Activated naive CD4-positive, alpha-beta T cell treated with anti-CD3 and anti-CD28 coated beads, Interleukin-2, amount 50 U/mL, for 72 hours (primary cell): ENCODE measurements at places on chromosomes 1 and 21. TPM values are rescaled to one million over a fixed set of nuclear protein-coding genes. Genes with fewer than 3 reads are reported as not detected.

GRCh38 chr1:221635305-221635704, 106.6 kb downstream of the DUSP10 start:
- no peak for DNase-seq

RAP1GAP gene
- 2.1 TPM for total RNA-seq

GRCh38 chr1:81408419-81408818, 392.3 kb upstream of the ADGRL2 start:
- DNase-seq, result no peak

DNA sequence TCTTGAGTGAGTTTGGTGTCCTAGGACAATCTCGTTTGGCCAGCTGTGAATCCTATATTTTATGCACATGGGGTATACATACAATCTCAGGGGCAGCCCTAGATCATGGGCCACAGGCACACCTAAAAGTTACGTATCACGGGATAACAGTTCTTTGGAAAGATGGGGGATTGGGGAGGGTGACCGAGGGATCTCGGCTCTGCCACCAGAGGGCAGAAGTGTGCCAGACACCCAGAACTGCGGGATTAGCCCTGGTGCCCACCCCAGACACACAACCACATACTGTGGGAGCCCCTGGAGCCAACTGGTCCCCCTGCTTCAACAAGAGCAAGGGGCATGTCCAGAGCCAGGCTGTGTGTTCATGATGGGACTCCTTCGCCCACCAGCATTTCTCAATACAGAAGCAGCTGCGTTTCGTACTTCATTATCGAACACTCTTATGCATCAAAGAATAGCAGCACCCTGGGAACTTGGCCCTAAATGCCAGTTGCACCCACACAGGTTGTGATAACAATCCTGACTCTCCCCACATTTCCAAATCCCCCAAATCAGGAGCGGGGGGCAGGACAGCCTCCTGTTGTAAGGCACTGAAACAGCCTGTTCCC, 37.4 kb downstream of the TMCO4 start:
- DNase-seq, result peak; percentile 51

- DNase-seq, result no peak
Measured at GRCh38 chr1:58627221-58627620, 50.2 kb upstream of the TACSTD2 start.

- DNase-seq, result no peak
Measured at GRCh38 chr1:27217401-27217800, 17.0 kb upstream of the WDTC1 start.

DNA sequence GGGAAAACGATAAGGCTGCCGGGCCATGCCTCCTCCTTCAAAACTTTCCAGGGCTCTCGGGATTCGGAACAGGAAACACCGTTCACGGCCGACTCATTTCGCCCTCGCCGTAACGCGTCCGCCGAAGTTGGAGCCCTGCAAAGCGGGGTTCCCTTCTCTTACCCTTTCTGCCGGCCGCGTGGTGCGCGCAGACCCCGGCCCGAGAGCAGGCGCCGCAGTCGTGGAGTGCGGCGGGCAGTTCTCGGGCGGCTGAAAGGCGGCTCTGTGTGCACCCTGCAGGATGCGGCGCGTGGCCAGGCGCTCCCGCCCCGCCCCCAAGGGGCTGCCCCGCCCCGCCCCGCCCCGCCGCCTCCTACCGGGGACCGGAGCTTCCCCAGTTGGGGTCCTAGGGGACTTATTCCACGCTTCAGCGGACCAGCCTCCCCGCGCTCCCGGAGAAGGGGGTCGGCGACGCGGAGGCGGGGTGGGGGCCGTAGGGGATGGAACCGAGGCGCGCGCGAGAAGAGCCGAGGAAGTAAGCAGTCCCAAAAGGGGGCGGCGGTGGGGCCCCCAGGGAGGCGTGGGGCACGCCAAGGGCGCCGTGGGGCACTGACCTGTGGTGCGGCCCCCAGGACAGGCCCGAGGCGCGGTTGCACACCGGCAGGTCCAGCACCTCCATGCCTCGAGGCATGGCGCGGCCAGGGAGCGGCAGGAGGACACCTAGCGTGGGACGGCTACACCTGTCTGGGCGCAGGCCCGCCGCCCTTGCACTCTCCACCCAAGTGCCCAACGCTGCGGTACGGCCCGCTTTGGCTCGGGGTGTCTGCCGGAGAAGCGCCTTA, at the start of gene MCOLN2:
Gene MCOLN2, minus strand, starts transcription at position 268 of the 821 bp plus-strand sequence. Its CDS starts 241 bp downstream, at position 27.
- DNase-seq, result peak; percentile 53

NOTCH2 gene
- total RNA-seq, result 42.6 TPM

CR1L gene
- 1.4 TPM for total RNA-seq

GRCh38 chr1:108858230-108858950, 1.5 kb upstream of the AKNAD1 start:
- DNase-seq, result no peak

FMO5 gene
- total RNA-seq, result 0.45 TPM

GRCh38 chr1:11738783-11739182, 2.8 kb downstream of the AGTRAP start:
- DNase-seq, result no peak

DNA sequence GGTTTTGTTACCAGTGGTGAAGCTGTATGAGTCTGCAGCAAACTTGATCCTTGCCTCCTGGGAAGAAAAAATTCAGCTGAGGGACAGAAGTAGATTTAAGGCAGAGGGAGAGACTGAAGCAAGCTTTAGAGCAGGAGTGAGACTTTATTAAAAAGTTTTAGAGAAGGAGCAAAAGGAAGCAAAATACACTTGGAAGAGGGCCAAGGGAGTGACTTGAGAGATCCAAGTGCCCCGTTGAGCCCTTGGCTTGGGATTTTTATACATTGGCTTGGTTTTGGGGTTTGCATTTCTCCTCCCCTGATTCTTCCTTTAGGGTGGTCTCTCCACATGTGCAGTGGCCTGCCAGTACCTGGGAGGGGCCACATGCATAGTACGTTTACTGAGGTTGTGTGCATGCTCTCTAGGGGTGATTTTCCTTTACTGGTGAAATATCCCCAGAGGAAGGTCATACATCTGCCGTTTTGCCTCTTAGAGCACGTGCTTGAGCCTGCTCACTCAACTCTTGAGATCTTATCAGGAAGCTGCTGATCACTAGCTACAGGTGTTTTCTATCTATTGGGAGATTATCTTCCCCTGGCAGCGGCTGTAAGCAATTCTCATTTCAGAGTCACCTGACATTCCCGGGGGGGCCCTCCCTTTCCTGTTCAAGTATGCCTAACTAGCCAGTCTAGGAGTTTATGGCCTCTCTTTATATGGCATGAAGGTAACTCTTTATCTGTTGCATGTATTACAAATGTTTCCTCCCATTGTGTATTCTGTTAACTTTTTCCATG, 20.3 kb downstream of the FASLG start:
- no peak for DNase-seq

SPATA17 gene
- total RNA-seq, result not detected

URB1 gene
- total RNA-seq, result 25.3 TPM

GRCh38 chr1:95017775-95018174, 55.0 kb downstream of the ALG14 start:
- no peak for DNase-seq

GRCh38 chr1:171922999-171923398, 81.7 kb downstream of the DNM3 start:
- DNase-seq, result no peak
